ENCODE measurements at places on chromosomes 3 and 15.

DNA sequence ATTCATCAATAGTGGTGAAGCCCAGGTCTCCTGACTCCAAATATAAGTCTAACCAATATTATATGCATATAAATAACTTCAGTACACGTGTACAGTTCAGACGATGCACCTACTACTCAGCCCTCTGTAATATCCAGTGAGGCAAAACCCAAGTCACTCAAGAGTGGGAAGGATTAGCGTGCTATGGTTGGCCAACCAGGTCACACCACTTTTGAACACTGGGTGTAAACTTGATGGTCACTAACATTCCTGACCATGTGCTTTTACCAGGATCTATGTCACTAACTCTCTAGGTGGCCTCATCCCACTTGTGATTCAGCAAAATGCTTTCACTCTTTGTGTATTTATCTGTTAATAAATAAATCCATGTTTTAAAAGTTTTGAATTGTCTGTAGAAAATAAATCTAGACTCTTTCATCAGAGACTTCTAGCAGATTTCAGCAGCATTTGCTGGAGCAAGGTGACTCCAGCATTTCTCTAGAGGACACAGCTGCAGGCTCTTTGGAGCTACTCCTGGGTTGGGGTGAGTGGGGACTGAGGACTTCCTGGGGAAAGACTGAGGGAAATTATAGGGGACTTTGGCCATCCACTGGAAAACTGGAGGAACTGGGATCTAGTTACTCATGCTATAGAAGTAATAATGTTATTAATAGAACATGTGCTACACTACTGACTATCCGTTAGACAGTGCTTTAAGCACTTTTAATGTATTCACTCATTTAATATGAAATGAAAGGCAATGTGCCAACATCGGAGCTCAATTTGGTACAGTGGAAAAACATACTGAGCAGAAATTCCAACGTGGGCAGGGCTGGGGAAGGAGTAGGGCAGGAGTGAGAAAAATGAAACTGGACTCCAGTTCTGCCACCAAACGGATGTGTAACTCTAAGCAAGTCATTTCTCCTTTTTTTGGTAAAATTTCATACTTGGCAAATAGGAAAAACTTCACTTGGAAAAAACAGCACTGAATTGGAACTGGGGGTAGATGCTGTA lies 97.9 kb downstream of the RORA start:
- DNase-seq = no peak

DNA sequence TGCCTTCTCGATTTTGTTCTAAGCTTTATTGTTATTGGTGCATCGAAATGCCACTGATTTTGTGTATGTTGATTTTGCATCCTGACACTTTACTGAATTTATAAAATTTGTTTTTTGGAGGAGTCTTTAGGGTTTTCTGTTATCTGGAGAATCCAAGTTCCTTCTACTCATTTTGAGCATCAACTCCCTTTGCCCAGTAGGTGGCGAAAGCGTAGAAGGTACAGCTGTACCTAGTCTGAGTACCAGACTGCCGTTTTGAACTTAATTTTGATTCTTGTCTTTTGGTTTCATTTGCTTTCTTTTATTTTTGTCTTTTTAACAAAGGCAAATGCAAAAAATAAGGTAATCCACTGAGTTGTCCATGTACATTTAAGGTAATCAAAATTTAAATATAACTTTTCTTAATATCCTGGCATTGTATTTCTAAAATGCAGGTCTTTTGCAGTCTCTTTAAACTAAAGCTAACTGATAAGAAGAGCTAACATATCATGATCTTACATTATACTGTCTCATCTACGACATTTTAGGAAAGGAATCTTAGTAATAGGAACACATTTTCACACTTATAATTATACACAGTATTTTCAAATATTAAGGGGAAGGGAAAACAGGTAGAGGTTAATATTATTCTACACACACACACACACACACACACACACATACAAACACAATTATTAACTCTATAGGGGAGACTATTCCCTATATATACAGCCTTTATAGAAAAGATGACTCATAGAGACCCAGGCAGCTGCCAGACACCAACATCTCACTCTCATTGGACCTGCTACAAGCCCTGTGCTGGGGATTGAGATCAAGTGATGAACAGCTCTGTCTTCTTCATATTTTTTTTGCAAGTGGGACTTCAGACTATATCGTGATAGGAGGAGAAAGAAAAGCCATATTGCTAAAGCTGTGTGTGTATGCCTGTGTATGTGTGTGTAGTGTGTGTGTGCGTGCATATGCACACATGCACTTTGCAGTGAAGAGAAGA lies 71.8 kb downstream of the SYNPR start:
- DNase-seq = no peak

DNA sequence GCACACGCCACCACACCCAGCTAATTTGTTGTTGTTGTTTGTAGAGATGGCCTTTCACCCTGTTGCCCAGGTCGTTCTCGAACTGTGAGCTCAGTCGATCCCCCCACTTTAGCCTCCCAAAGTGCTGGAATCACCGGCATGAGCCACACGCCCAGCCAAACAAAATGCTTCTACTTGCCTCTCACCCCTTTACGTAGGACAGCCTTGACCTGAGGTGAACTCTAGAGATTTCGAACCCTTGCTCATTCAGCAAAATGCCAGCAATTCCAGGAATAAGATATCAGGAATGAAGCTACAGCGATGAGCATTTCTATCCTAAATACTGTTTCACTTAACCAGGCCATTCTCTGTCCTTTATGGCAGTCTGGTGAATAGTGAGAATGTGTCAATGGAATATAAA lies 135.0 kb downstream of the LRRK1 start:
- no peak for DNase-seq

GRCh38 chr15:63870043-63870394 lies 36.3 kb upstream of the HERC1 start:
- DNase-seq = no peak

Data from CD8-positive, alpha-beta memory T cell (primary cell).